ENCODE measurements at places on chromosomes 11 and 22.
A peak's percentile ranks its signal among the peaks of the same experiment; 100 is the strongest.

GRCh38 chr22:33605666-33606065 is 314.6 kb downstream of the LARGE1 start:
- no peak for DNase-seq

DNA sequence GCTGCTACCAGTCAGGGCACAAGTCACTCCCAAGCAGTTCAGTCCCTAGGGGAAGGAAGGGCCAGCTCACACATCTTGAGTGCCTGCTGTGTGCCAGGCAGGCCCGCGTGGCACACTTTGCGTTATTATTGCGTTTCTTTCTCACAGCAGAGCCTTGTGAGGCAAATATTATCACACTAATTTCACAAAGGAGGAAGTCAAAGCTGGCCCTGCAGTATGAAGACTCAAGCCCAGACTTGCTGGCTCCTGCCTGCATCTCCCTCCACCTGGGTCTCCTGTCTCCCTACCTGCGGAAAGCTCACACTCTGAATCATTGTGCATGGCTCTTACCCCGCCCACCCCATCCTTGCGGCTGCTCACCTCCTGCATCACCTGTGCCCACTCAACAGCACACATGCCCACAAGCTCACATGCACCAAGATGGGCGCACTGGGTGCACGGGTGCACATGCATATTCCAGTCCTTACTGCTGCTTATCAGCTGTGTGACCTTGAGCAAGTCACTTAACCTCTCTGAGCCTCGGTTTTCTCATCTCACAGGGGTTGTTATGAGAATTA is 31.7 kb upstream of the P2RY2 start:
- no peak for DNase-seq

DNA sequence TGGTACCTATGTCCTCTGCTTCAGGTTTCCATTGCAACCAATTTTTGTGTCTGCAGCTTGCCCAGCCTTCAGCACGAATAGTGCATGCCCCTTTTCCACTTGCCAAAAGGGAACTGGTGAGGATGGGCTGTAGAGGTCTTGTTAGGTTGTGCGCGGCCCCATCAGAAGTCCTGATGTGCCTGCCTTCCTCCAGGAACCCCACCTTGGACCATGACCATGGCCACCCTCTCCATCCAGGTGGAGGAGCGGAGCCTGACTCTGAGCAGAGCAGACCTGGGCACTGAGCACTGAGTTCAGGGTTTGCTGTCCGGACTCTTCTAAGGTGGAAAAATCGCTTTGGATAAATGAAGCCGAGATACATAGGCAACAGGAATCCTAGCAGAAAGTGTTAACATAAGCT is 6.9 kb downstream of the GLB1L2 start:
- no peak for DNase-seq

DNA sequence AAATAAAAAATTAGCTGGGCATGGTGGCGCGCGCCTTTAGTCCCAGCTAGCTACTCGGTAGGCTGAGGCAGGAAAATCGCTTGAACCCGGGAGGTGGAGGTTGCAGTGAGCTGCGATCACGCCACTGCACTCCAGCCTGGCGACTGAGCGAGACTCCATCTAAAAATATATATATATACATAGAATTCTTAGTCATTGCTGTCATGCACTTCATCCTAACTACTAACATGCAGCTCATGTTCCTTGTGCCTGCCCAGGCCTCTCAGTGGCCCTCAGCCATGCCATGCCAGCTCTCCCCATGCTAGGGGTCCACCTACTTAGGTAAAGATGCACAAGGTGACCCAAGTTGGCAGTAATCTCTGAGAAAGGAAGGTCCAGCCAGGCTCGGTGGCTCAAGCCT is 3.1 kb downstream of the CYB561A3 start:
- no peak for DNase-seq

DNA sequence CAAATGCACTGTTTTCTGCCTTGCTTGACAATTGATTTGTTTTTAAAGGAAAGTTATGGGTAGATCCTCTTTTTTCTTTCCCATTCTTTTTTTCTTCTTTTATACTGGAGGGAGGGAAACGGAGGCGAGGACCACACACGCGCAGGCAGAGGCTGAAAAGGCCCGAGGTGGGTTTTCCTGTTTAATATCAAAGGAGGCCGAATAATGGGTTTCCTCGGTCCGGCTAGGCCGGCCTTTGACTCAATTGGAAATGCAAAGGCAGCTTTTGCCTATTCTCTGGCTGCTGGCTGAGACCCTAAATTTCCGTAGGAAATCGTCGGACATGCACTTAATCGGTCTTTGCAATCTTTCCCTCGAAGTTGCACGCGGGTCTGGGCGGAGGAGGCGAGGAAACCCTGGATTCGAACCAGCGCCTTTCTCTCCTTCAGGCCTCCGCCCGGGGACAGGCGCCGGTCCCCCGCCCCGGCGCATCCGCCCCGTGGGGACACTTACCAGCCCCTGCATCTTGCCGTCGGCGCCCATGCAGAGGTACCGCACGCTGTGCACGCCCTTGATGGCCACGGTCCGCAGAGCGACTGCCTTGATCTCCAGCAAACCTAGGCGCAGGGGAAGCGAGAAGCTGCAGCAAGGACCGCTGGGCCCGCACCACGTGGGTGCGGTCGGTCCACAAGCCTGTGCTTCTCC is 911 bp downstream of the FGF19 start:
- no peak for DNase-seq

DNA sequence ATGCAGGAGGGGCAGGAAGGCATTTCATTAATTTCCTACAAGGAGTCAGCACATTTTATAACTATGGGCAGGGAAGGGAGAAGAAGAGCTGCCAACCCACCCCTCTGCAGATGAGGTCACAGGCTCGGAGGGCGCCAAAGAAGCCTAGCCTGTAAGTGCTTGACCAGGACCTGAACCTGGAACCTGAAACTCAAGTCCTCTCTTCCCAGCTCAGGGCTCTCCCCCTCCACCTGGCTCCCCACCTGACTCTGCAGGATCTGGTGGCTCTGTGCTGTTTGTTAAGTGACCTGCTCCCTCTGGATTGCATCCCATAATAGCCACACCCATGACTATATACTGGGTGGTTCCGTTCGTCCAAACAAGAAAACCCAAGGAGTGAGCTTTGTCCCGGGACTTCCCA is 27.3 kb downstream of the SCGB1A1 start:
- DNase-seq, result no peak

DNA sequence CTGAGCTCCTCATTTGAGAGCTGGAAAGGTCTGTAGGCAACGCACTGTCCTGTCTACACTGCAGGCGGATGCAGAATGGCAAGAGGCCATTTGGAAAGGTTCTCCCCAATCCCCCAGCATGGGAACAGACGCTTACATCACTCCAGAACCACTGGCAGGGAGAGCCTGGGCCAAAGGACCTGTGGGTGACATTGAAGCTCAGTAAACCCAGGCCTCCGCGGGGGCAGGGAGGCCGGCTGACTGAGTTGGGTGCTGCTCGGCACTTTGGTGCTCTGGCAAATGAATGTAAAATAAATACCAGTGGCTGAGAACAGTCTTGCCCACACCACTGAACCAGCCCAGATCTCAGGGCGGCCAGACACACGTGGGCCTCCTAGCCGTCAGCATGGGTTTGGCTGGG is 22.4 kb downstream of the TOM1 start:
- DNase-seq, result no peak

- DNase-seq, result no peak
Measured at GRCh38 chr11:83035070-83035854, 36.4 kb downstream of the RAB30 start.

- DNase-seq, result no peak
Measured at GRCh38 chr22:31313366-31314147, 21.3 kb upstream of the PIK3IP1 start.

DNA sequence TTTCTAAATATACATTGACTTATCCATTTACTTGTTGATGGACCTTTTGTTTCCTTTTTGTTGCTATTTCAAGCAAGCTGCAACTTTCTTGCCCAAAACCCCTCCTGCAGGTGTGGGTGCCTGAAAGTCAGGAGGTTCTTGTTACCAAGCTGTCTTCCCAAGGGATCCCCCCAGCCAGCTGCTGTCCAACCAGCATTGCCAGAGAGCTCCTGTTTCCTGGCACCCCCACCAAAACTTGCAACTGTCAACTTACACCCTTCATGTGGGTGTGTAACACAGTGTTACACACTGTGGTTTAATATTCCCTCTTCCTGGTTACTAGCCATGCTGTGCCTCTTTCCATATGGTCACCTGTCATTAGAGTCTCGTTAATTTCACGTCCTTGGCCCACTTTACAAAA is 1.6 kb upstream of the KRTAP5-1 start:
- DNase-seq, result peak; percentile 12

- DNase-seq, result no peak
Measured at GRCh38 chr11:117197006-117197405, 2.2 kb upstream of the TAGLN start.

- peak; percentile 9 for DNase-seq
Measured at GRCh38 chr22:25824828-25825423, 82.9 kb downstream of the MYO18B start.

DNA sequence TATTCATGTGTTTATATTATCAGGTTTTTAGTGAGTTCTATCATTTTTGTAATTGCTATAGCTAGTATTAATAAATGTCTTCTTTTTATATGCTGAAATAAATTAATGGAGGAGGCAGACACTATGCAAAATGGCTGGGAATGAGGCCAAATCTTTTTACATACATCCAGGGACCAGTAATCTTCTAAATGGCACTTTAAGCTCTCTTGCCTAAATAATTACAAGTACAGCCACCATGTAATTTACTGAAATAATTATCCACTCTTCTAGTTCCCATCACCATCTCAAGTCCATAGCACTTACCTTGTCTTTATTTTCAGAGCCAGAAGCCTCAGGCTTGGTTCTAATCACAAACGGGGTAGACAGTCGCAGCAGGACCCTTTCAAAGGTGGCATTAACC is 79.1 kb downstream of the GUCY1A2 start:
- no peak for DNase-seq

- no peak for DNase-seq
Measured at GRCh38 chr22:38653741-38654140, 2.5 kb downstream of the FAM227A start.

- no peak for DNase-seq
Measured at GRCh38 chr22:28465841-28466240, 213.8 kb downstream of the TTC28 start.

- no peak for DNase-seq
Measured at GRCh38 chr22:26168330-26168851, 871 bp upstream of the SEZ6L start.

DNA sequence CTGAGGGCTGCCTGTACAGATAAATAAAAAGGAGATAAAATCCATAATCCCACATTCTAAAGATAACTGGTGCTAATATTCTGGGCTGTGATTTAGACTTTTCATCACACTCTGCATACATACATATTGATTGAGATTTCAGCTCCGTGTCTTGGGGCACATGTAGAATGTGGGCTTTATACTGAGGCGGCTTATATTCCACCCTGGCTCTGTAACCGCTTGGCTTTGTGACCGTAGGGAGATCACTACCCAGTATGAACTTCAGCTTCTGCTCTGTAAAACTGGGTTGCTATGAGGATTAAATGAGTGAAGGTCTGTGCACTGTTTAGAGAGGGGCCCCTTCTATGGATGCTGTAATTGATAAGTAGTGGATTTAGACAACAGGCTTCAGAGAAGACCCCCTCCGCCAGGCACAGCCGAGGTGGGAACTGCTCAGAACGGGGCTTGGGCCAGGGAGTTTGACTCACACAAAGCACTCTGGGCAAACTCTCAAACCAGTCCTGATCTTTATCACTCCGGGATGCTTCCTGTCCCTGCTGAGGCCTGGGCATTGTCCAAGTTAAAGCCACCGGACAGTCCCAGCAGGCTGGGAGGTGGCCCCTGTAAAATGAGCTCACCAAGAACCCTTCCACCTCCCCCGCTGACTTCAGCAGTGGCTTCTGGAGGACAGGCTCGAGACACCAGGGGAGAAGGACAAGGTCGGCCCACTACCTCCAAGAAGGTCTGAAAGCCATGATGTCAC is 17.2 kb downstream of the KIAA1671 start:
- no peak for DNase-seq

DNA sequence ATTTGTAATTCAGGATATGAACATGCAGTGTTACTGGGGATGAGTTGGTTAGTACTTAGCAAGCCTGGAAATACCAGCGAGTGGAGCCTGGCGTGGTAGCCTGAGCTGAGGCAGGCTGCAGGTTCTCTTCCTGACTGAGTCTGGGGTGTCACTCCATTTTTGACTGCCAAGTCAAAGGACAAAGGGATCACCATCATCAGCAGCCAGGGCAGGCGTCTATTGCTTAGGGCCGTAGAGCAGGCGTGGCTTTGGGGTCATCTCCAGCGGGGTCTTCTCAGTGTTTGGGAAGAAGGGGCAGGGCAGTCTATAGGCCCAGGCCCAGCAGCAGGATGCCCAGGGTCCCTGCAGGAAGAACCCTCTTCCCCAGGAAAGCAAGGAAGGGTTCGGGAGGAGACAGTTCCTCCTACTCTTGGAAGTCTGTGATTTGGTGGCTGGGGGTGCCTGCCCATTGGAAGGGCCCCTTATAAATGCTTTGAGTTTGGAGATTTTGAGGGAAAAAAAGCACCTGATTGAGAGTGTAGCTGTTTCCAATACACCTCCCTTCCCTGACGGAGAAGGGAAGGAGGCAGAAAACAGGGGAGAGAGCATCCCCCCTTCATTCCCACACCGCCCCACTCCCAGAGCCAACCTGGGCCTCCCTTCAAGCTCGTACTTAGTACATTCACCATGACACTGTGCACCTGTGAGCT is 51.5 kb upstream of the SPATA19 start:
- no peak for DNase-seq

DNA sequence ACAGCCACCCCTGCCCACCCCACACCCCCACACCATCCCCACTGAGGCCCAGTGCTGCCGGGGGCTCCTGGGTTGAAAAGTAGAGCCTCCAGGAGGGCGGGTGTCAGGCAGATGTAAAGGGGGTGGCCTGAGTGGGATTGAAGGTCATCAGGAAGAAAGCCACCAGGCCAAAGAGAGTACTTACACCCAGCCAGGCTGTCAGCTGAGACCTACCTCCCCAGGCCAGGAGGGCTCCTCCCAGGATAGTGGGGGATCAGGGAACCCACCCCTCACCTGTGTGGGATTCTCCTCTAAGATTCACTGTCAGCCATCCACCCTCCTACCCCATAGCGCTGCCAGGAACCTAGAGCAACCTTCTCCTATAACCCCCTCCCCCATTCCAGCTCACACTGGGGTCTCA is 17.2 kb upstream of the FCHSD2 start:
- DNase-seq, result no peak

- DNase-seq, result no peak
Measured at GRCh38 chr11:94785509-94785908, 17.4 kb downstream of the AMOTL1 start.

DNA sequence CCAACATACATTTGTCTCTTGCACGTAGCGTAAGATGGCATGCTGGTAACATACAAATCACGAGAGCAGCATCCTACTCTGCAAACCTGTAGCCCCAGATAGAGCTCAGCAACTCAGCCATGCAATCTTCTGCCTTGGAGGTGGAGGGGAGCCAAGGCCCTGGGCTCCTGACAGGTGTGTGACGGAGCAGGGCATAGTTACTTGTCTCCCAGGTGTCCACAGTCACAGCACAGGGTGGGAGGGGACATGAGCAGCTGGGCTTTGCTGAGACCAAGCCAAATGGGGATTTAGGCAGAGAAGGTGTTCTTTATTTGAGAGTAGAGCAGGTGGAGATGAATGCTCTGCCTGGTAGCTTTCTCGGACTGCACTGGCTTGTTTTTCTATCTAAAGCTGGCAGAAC is 111.7 kb downstream of the TEAD1 start:
- DNase-seq, result no peak

Measured in chondrocyte (in vitro differentiated cells).